ENCODE measurements at places on chromosomes 2 and 18.

DNA sequence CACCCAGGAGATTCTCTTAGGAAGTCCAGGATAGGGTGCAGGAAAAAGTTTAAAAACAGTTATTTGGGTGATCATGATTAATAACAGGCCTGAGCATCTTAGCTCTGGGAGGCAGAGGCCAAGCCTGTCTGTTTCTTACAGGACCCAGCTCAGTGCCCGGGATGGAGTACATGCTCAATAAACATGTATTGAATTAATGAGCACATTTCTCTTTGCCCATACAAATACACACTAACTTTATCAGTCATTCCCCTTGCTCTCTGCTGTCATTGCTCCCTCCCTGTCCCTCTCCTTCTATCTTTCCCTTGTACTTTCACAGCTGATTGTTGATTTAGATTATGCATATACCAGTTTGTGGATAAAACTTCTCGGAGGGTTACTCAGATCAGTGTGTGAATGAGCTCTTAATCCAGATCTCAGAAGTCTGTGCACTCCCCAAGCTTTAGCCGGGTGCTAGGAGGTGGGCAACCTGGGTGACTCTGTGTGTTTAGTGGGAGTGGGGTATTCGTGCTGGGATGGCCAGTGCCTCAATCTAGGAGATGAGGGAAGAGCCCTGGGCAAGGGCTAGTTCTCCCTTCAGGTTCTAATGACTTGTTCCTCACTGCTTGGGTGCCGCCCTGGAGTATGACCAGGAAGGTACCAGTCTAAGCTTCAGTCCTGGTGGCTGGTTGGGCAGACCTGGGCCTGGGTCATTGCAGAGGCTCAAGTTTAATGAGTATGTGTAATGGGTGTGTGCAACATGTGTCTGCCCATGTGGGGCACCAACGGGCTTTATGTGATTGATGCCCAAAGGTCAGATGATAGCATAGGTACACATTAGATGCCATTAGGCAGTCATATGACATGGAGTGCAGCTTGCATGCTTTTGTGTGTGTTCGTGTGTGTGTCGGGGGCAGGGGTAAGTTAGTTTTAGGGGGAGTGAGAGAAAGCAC is 10.6 kb downstream of the EMX1 start:
- no peak for DNase-seq

- no peak for DNase-seq
Measured at GRCh38 chr2:72915907-72916742, 1.2 kb upstream of the EMX1 start.

DNA sequence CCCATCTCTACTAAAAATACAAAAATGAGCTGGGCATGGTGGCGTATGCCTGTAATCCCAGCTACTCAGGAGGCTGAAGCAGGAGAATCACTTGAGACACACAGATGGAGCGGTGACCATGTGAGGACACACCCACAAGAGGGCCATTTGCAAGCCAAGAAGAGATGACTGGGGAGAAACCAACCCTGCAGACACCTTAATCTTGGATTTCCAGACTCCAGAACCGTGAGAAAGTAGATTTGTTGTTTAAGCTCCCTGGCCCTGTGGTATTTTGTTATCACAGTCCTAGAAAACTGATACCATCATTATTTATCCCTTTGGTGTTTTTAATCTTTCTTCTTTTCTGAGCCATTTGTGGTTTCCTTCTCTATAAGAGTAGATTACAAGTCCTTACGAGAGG is 88.6 kb upstream of the ID2 start:
- no peak for DNase-seq

- DNase-seq, result no peak
Measured at GRCh38 chr18:74530584-74530862, 3.8 kb upstream of the CNDP1 start.

- DNase-seq, result no peak
Measured at GRCh38 chr18:13268158-13269012, 49.8 kb downstream of the LDLRAD4 start.
